ENCODE measurements at places on chromosomes 4 and X.

DNA sequence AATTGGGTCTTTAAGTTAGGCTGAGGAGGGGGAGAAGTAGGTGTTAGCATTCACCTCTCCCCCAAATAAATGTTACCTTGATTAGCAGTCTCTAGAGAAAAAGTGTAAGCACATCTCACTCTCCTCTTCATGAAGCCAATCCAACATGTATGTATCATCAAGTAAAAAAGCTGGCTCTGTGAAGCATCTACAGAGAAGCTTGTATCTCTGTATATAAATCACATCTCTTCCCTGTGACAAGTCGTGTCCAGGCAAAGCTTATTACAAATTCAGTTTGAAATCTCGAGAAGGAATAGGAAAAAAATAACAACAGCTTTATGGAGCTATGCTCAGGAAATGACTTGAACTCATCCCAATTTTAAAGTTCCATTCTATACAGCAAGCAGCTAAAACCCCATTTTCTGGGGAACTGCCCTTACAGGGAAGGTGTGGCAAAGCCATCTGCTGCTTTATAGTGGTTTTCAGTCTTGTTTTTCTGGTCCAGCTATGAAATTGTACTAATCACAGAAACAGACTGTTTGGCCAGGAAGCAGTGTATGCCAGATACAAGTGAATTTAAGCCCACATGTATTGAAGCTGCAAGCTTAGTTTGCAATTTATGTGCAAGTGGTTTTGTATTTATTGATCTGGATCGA lies 313.3 kb upstream of the NOCT start:
- no peak for DNase-seq

- no peak for DNase-seq
Observed at GRCh38 chr4:62410371-62411003, 1210.4 kb downstream of the ADGRL3 start.

GRCh38 chrX:55210931-55211677 lies 9.0 kb upstream of the PAGE5 start:
- DNase-seq = no peak

GRCh38 chrX:66255359-66255967 lies 91.4 kb downstream of the HEPH start:
- DNase-seq = no peak

- DNase-seq = no peak
Observed at GRCh38 chrX:74465424-74465823, 44.1 kb downstream of the SLC16A2 start.

DNA sequence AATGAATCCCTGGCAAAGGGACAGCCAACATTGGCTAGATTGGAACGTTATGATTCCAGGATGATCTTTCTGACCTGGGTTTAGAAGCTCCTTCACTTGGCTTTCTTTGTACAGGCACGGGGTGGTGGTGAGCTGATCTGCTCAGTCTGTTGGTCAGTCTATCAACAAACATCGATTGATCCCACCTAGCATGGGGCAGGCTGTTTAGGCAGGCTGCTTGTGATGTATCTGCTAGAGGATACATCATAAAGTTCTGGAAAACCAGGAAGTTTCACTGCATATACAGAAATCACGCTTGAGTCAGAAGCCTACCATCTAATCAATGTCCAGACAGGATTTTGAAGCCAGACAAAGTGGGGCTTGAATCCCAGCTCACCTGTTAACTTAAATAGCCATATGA lies 6.9 kb downstream of the FRMD7 start:
- DNase-seq = no peak

GRCh38 chr4:6909970-6910339 lies 329 bp downstream of the TBC1D14 start:
- DNase-seq = no peak

DNA sequence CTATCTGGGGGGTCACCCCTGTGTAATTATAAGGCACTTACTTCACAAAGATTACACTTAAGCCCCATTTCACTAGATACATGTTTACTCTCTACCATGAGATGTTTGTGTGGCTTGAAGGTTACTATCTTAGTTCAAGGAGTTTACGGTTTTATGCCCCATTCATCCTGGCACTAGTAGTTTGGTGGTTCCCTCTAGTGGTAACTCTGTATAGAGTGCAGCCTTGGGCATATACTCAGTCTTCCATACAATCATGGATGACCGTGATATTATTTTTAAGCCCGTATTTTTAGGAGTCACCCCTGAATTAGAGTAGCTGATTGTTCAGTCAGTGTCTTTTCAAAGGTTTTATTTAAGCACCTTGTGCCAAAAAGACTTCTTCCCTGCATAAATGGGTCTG lies 109.9 kb upstream of the FAM47C start:
- no peak for DNase-seq

DNA sequence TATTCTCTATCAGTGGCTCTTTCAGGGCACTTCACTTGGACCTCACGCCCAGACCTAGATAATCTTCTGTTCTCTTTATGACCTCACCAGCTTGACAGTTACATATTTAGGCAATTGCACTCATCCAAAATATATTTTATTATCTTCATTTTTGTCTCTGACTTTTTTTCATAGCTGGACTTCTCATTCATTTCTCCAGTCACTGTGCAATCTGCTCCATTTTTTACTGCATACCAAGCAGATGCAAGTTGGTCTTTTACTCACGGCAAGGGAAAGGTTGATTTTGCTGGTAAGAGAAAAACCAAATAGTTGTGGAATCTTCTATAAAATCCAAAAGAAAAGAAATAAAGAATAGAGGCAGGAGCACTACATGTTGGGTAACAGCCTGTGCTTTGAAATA lies 31.7 kb downstream of the MAD2L1 start:
- DNase-seq = no peak

DNA sequence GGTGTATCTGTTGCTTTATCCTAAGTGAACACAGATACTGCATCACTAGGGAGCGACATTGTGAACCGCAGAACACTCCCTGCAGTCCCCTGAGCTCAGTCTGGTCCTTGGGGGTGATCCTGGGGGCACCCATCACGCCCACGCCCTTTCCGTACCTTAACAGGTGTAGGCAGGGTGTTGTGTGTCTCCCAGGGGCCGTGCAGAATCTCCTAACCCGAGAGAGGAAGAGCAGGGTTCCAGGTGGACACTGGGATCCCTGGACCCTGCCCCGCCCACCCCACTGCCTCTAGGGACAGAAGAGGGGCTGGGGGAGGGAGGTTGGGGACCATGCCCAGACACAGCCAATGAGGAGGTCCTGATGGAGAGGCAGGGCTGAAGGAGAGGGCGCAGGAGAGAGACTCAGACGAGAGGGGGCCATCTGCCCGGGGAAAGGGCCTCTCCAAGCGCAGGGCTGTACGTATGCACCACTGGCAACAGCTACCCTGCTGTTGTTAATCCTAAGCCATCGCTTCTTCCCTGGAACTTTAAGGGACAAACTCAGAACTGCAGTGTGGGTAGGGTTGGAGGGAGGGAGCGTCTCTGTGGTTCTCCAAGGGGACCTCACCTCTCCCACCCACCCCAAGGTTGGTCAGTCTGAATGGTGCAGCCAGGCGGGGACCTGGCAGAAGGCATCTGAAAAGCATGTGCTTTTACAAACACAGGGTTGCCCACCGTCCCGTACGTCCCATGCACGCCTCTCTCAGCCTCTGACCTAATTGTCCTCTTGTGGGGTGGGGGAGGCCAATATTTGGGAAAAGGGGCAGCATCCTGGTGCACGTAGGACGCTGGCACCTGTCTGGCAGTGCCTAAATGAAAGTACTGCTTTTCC lies 2.5 kb downstream of the P2RY8 start:
- peak; percentile 14 for DNase-seq

- no peak for DNase-seq
Observed at GRCh38 chrX:112218388-112218787, 135.8 kb upstream of the TRPC5 start.

DNA sequence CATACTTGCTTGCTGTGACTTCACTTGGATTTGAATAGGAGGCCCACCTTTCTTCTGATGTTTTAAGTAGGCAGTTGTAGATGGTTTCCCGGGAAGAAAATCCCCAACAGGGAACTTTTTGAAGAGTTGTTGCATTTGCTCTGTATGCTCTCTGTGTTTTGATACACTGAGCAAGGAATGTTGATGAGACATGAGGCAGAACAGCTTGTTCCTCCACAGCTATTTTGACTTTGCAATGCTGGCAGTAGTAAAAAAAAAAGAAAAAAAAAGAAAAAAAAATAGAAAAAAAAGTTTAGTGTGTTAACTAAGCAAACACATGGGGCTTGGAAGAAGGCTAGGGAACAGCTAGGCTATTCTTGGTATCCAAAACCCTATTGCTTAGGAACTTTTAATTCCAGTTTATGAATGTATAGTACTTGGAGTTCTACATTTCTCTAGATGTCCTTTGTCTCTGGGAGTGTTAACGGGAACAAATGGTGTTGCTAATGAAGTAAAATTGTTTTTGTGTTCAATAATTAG lies 23.4 kb upstream of the PAQR3 start:
- DNase-seq = no peak

DNA sequence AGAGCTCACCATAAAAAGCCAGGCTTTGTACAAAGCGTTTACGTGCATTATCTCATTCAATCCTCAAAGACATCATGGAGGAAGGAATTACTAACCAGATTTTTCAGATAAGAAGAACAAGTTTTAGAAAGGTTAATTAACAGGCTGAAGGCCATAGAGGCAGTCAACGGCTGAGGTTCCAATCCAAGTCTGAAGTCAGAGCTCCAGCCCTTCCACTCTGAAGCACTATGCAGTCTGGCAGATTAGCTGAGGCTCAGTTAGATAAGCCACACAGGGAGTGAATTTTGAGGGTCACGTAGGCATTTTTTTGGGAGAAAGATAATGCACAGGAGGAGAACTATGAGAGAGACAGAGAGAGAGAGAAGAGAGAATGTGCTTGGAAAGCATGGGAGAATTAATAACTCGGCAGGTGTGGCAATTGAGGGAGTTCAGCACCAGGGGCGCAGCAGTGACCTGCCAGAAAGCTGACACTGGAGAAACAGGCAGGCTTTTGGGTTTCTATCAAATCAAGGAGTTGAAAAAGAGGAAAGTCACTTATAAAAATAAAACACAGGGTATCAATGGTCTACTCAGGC lies 116.5 kb upstream of the NAP1L5 start:
- no peak for DNase-seq

DNA sequence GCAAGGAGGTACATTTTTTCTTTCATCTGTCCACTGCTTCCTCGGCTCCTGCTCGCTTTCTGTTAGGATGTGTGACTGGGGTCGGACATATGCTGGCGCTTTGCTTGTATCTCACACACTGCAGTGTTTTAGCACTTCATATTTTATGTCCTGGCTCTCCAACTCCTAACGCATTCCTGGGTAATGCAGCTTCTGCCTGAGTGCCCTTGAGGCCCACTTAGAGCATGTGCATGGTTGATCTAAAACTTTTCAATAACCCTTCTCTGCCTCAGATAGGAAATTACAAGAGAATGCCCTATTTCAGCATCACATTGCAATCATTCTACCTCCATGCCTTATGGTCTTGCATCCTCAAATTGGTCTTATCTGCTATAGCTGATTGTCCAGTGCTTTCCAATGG lies 65.3 kb downstream of the NEIL3 start:
- no peak for DNase-seq

DNA sequence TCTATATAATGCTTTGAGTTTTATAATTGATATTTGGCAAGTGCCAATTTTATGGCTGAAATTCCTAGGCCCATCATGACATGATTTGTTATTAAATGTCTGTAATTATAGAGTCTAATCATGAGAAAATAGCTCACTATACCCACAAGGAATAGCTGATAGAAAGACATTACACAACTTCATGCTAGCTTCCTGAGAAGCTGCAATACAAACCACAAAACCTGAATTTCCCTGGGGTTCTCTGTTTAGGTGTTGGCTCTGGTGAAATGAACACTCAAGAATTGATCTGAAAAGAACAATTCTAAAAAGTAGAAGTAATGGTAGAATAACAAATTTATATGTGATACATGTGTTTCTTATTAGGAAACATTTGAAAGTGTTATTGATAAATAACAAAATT lies 169.6 kb downstream of the GASK1B start:
- no peak for DNase-seq

- no peak for DNase-seq
Observed at GRCh38 chrX:133405498-133406185, 9.6 kb downstream of the GPC4 start.

DNA sequence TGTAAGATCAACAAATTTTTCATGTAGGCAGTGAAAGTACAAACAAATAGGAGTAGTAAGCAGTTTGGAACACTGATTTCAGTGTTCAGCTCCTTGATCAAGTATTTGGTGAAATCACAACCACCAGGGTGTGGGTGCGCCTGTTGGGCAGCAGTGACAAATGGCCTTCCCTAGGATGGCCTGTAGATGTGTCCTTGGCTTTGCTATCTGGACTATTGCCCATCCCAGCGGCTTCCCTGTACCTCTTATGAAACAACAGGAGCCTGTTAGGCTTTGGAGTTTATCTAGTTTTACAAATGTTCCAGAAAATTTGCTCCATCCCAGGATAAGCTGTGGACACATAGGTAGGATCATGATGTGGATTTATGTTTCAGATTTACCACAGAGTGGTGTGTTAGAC lies 216.8 kb upstream of the FAT1 start:
- no peak for DNase-seq

Data from SHP77 (cell line).